ENCODE measurements at places on chromosomes 13 and 19. TPM values are rescaled to one million over a fixed set of nuclear protein-coding genes. Genes with fewer than 3 reads are reported as not detected.

The PRKCG gene
- not detected for total RNA-seq

The ANGPTL8 gene
- total RNA-seq, result not detected

DNA sequence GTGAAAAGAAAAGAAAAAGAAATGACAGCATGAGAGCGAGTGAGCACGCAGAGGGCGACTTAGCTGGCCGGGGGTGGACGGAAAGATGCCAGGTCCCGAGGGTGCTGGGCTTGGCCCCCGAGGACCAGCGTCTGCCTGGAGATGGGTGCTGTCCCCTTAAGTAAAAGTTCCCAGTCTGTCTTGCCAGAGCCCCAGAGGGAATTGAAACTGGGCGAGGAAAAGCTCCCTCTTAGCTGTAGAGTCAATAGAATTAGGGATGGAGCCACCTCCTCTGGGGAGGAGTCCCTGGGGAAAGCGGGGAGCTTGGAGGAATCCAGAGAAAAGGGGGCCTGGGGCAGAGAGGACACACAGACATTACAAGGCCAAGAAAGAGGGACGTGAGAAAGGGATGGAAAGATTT, 13.3 kb downstream of the BCAM start:
- H3K4me1 ChIP-seq, result peaks cover 11% of the 10 kb centered on the region
- DNase-seq, result no peak
- peak overlapping the region; percentile 49 for H3K27ac ChIP-seq
- H3K27me3 ChIP-seq, result no peaks in the 10 kb centered on the region
- no peaks in the 10 kb centered on the region for H3K36me3 ChIP-seq

DNA sequence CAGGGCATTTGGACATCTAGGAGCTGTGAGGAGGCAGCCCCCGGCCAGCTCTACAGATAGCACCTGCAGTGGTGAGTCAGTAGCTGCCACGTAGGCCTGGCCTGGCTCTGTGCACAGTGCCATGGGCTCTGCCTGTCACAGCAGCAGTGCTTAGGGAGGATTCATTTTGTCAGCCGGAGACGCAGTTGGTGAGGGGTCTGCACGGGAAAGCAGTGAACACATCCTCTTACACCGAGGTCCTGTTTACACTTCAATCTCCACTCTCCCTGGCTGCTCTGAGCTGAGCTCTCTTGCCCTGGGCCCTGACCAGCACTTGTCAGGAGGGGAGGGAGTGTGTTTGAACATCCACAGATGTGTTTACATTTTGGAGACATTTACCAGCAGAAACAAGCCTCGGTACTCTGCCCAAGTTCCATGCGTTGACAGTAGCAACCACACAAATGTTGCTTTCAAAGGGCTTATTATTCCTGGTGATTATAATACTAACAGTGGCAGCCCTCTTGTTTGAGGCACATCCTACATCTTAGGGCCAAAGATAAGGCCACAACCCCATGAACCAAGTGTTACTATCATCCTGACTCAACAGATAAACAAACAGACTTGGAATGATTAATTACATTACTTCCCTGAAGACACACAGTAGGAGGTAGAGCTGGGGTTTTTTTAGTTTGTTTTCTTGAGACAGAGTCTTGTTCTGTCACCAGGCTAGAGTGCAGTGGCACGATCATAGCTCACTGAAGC, 148.9 kb downstream of the USP12 start:
- H3K27ac ChIP-seq, result peak overlapping the region; percentile 85
- H3K4me3 ChIP-seq, result no peak overlapping the region
- DNase-seq, result peak; percentile 85
- H3K4me1 ChIP-seq, result peaks cover 69% of the 10 kb centered on the region

- no peak for DNase-seq
- no peak overlapping the region for H3K4me3 ChIP-seq
- H3K27ac ChIP-seq, result peak overlapping the region; percentile 98
- peaks cover 54% of the 10 kb centered on the region for H3K36me3 ChIP-seq
- H3K4me1 ChIP-seq, result no peaks in the 10 kb centered on the region
Measured at GRCh38 chr13:110448677-110449076, 112.8 kb downstream of the RAB20 start.

DNA sequence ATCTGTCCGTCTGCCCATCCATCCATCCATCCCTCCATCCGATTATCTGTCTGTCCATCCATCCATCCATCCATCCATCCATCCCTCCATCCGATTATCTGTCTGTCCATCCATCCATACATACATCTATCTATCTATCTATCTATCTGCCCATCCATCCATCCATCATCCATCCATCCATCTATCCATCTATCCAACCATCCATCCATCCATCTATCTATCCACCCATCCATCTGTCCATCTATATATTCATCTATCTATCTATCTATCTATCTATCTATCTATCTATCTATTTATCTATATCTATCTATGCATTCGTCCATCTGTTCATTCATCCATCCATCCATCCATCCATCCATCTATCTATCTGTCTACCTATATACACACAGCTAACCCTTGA, 471.1 kb upstream of the ZNF507 start:
- H3K27ac ChIP-seq, result no peak overlapping the region
- no peaks in the 10 kb centered on the region for H3K36me3 ChIP-seq
- no peaks in the 10 kb centered on the region for H3K27me3 ChIP-seq

GRCh38 chr19:29537601-29538000, 11.8 kb downstream of the VSTM2B start:
- no peaks in the 10 kb centered on the region for H3K27me3 ChIP-seq
- DNase-seq, result no peak
- H3K4me3 ChIP-seq, result no peak overlapping the region
- H3K36me3 ChIP-seq, result no peaks in the 10 kb centered on the region
- no peak overlapping the region for H3K27ac ChIP-seq
